Stimulated activated naive CD4-positive, alpha-beta T cell (primary cell): ENCODE measurements at places on chromosomes 11 and 22.
A peak's percentile ranks its signal among the peaks of the same experiment; 100 is the strongest.

GRCh38 chr11:116445108-116446047 is 327.4 kb downstream of the BUD13 start:
- no peak for DNase-seq

DNA sequence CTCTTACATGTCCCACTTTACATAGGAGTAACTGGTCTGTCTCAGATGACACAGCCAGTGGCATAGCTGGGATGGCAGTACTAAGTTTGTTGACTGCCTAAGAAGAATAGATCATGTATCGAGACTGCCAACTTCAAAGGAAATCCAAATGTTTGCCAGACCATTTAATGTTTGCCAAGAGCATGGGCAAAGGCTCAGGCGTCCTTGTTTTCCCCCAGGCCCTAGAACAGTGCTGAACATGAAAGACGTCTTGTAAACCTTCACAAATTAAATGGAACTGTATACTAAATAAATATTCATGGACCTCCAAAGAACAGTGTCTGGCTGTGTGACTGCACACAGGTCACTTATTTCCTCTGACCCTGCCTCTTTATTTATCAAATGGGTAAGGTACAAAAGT is 234.7 kb upstream of the CCDC90B start:
- DNase-seq: no peak

DNA sequence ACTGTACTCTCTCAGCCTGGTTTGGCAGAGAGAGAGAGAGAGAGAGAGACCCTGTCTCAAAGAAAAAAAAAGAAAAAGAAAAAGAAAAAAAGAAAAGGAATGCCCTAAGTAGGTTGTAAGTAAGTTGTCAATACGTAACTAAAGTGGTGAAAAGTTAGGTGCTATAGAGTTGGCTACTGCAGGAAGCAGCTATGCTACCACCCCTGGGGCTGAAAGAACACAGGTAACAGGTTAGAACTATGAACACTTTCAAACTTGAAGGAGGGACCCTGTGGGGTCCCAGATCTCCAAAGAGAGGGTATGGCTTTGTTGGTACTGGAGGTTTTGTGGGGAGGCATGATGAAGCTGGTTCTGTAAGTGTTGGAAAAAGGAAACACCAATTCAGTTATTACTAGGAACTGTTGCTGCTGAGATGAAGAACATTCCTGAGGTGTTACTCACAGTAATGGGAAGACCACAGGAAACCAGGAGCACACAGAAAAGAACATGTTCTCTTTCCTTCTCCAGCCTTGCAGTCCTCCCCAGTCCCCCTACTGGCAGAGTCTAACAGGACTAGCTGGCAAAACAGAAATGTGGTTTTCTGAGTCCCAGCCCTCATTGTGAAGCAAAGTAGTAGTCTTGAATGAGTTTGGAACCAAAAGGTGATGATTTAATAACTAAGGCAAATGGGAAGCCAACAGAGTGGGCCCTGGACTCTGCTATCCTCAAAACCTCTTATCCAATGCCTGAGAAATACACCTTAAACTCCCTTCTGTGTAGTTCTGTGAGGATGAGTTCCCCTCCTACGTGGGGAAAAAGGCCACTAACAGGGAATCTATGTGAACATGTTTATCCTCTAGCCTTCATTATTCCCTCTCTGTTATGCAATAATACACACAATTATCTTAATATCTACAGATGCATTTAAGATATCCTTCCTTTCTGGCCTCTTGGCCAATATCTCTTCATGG is 427.0 kb upstream of the DDI1 start:
- DNase-seq: no peak

GRCh38 chr22:49439373-49439772 is 388.3 kb downstream of the BRD1 start:
- DNase-seq: no peak

DNA sequence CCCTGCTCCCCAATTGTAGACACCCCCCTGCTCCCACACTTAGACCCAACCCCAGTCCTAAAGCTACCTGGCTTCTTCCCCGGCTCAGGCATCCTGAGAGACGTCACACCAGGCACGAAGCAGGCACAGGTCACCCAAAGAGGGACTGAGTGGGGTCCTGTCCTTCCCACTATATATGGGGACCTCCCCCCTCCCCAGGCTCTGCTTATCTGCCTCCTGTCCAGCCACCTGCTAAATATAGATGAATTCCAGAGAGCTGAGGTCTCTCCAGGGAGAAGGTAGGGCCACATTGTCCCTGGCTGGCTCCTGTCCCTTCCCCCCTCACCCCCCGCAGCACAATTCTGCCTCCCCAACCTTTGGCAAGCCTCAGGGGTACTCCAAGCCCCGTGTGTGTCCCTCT is at the start of gene MYBPC3:
Gene MYBPC3 (minus strand): TSS at position 147 of the 400 bp plus-strand sequence. CDS start 55 bp downstream, at position 92.
- DNase-seq: no peak

GRCh38 chr11:112280268-112281126 is 19.8 kb upstream of the PLET1 start:
- peak; percentile 47 for DNase-seq
